Central memory CD4-positive, alpha-beta T cell (primary cell): ENCODE measurements at places on chromosomes 6 and 20.

GRCh38 chr6:111674883-111675282 is 69.2 kb upstream of the TRAF3IP2 start:
- no peak for DNase-seq

DNA sequence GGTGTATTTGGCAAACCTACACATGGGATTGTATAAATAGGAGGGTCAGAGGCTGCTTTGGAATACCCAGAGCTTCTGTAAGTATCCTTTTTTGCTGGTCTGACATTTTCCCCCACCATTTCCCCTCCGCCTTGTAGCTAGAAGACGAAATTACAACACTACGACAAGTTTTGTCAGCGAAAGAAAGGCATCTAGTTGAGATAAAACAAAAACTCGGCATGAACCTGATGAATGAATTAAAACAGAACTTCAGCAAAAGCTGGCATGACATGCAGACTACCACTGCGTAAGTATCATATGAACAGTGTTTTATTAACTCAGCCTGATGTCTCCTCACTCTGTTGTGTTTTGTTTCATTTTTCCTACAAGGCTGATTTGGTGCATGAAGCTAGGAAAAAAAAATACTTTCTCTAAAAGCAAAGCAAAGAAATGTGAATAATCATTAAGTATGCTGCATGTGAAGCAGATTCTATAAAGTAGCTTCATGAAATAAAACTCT is 72.7 kb downstream of the HDDC2 start:
- no peak for DNase-seq

- no peak for DNase-seq
Observed at GRCh38 chr6:2641044-2641725, 109.5 kb downstream of the MYLK4 start.

- no peak for DNase-seq
Observed at GRCh38 chr6:157811476-157812173, 11.4 kb upstream of the SNX9 start.

- no peak for DNase-seq
Observed at GRCh38 chr6:38015341-38015740, 195.8 kb downstream of the ZFAND3 start.

GRCh38 chr6:161164182-161164625 is 109.7 kb downstream of the AGPAT4 start:
- DNase-seq, result no peak
